Neural crest cell (in vitro differentiated cells): ENCODE measurements at places on chromosomes 7 and 10.

DNA sequence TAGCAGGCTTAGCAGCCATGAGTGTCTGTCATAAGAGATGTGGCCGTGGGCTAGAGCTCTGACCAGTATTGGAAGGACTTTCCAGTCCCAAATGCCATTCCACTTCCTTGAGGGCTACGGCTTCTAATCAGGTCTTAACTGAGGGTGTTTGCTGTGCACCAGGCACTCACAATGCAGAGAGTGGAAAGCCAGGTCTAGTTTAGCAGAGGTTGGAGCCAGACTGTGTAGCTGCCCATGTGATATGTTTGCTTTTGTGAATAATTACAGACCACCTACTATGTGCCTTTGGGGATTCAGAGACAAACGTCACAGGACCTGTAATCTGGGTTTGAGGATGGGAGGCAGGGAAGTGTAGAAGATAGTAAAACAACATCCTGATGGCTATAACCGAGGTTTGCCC is 79.8 kb downstream of the WDFY4 start:
- no peak for DNase-seq

DNA sequence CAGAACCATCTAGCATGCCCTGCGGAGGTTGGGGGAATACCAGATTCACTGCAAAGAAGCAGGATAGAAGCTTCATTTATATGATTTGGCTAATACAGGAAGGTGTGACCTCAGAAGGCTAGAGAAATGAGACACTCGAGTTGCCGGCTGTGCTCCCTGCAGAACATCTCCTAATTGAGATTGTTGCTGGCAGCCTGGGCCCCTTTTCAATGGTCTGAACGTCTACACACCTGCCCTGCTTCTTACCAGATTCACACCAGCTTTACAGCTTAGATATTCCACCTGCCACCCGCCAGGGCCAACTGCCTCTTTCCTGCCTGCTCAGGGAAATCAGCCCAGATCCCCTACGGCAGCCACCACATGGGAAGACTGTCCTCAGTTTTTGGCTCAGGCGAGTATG is 475.3 kb upstream of the AUTS2 start:
- DNase-seq: no peak

DNA sequence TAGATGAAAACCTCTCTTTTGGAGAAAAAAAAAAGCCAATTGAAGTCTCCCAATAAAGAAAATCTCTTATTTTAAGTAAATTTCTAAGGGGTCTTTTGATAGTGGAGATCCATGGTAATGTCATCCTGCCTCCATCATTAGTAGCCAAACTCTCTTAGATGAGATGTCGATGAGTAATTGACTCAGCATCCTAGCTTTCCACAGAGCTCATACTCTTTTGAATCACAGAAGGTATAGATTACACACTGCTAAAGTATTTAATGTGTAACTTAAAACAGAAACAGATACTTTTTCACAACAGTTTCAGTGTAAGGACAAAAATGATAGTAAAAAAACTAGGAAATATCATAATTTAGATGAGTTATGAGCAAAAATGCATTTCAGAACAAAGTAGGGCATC is 19.4 kb downstream of the MAGI2 start:
- DNase-seq: no peak

- DNase-seq: no peak
These were observed 4.8 kb downstream of the OR2A25 start for GRCh38 chr7:144074374-144074773.

DNA sequence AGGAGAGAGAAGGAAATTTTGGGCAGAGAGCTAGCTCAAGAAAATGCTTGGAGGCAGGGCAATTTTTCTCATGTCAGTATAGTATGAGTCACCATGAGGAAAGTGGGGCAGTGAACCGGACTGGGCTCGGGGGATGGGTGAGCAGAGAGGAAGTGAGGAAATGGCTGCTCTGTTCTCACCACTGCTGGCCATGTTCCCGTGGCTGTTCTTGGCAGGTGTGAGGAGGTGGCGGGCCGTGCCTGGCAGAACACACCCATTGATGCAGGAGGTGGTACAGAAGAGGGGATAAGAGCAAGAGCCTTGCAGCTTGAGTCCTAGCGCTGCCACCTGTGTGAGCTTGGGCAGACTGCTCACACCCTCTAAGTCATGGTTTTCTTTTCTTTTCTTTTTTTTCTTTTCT is 304.4 kb upstream of the LYZL1 start:
- no peak for DNase-seq

- DNase-seq: no peak
These were observed 135.6 kb upstream of the RET start for GRCh38 chr10:42941295-42941644.

GRCh38 chr7:71694665-71695064 is 562.7 kb downstream of the GALNT17 start:
- no peak for DNase-seq

- DNase-seq: no peak
These were observed 605.9 kb downstream of the KCNMA1 start for GRCh38 chr10:77031531-77032187.

- no peak for DNase-seq
These were observed 16.9 kb upstream of the GGCT start for GRCh38 chr7:30521532-30521931.

DNA sequence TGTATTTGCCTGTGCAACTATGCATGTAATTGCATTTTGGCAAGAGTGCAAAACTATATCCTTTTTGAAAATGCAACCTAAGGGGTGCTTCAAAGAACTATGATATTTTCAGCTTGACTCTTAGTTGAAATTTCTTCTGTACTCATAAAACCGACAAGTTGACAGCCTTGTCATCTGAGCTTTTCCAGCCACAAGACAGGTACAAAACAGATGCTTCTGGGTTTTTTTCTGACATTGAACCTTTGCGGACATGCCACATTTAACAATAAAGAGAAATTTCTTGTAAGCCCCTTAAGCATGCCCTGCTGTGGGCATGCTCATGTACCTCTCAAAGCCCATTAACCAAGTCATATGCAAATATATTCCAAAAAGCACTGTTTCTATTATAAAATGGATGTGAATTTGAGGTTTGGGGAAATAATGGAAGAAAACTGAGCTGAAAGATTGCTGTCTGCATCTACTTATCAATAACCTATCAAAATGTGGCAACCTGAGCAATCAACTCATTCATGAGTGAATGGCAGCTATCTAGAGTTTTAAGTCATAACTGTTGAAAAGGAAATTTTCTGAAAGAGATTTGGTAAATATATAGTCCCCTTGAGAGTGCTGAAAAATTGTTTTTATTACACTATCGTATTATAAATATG is 1117.0 kb upstream of the LRRTM3 start:
- DNase-seq: no peak

DNA sequence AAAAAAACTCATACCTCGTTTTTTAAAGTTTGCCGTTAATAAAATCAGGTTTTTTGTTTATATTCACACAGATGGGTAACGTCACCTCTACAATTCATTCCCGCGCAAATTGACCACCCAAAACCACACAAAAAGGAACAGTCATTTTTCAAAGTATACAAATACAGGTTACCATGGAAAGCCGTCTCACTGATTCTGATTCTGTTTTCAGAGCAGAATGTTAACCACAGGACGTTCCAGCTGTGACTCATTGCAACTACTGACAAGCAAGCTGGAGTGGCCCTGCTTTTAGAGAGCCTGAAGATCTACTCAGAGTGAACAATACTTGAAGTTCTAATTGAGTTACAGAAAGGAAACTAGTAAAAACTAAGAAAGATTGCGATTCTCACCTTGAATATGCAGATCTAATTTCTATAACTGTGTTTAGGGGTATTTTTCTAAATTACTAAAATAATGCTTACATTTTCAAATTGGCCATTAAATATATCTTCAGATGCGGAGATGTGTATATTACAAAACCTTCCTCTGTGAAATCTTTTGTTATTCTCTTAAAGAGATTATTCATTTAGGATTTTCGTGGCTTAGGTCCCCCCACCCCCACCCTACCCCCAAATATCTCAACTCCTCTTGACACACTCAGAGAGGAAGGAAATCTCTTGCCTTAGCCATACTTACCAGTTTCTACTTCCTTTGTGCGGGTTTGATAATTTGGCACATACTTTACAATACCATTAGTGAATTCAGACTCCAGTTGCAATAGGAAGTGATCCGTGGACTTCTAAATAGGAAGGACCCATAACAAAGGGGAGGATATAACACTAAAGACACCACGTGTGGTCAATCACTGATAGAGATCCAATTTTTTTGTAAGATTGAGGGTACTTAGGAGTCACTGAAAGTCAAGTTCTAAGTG is 106.0 kb downstream of the CUBN start:
- no peak for DNase-seq

- DNase-seq: no peak
These were observed 18.6 kb upstream of the ADRB1 start for GRCh38 chr10:114024876-114025610.

- DNase-seq: no peak
These were observed 98.3 kb upstream of the DDC start for GRCh38 chr7:50663396-50664102.

GRCh38 chr10:49050906-49051305 is 64.4 kb downstream of the VSTM4 start:
- DNase-seq: no peak

DNA sequence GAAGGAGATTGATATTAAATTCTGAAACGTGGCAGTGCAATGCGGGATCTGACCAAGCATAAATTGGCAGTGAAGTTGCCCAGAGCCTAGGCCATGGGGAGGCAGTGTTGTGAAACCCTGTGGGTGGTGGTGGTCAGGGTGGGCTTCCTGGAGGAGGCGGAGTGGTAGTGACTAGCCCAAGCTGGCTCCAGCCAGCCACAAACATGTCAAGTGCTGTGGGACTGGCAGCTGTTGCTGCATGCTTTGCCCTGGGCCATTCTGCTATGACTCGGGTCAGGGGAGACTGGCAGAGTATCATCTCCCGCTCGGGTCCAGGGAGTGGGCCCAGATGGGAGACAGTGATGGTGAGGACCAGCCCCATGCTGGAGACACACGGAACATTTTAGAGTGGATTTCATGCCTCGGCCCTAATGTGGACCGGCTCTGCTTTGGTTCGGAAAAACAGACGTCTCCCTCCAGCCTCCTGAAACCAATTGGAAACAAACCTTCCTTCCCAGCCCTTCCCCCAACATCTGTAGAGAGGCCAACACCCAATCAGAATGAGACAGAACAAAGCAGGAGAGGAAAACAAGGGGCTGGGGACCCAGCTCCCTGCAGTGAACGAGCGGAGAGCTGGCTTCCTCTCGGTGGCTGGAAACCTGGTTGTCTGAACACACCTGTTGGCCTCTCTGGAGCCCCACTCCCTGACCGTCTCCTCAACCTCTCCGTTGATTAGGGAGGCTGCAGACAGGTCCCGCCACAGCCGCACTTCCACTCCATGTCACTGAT is 58.2 kb downstream of the TMEM270 start:
- no peak for DNase-seq

DNA sequence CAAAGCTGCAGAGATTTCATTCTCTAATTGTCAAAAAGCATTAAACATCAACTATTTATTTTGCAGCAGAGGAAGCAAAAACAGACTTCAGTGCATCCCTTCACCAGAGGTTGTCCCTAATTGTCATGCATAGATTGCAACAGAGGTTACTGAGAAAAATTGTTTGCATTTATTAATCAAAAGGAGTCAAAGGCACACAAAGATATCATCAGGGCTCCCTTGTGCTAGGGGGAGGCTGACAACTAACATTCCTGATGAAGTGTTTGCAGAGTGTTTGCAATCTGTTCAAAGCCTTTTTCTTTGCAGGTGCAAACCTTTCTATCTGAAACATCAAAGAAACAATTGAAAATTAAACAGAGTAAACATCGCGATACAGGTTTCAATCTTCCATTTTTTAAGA is 227.5 kb downstream of the TEX36 start:
- DNase-seq: no peak

- DNase-seq: no peak
These were observed 234.7 kb upstream of the PPP2R2D start for GRCh38 chr10:131666091-131666490.

GRCh38 chr7:155995183-155995612 is 182.9 kb upstream of the SHH start:
- no peak for DNase-seq
